A549 treated with Hydrocortisone at 1 μM for 4 hours (cell line): ENCODE measurements at places on chromosomes 7 and 10. TPM values are rescaled to one million over a fixed set of nuclear protein-coding genes. Genes with fewer than 3 reads are reported as not detected.

The TAF5 gene
- total RNA-seq, result 2.2 to 3.1 TPM (median 2.9 TPM) in 5 replicates

The ACHE gene
- 2.4 to 3.2 TPM (median 3.0 TPM) in 5 replicates for total RNA-seq

The SPAM1 gene
- total RNA-seq, result not detected in 5 replicates

The MGAM2 gene
- total RNA-seq, result 0.01 TPM in 2 of 5 replicates, not detected in the others

The AKR1C4 gene
- total RNA-seq, result 0.10 to 0.32 TPM (median 0.30 TPM) in 5 replicates

The SORCS3 gene
- not detected in 5 replicates for total RNA-seq

The ZNF239 gene
- total RNA-seq, result 1.7 to 2.7 TPM (median 2.4 TPM) in 5 replicates

The SLC26A3 gene
- total RNA-seq, result not detected in 5 replicates

The DPP6 gene
- not detected in 5 replicates for total RNA-seq

The UPK3BL1 gene
- total RNA-seq, result 10.5 to 16.8 TPM (median 13.0 TPM) in 5 replicates

The PPP1R17 gene
- total RNA-seq, result not detected in 5 replicates

The UTF1 gene
- total RNA-seq, result 0.10 TPM in 1 of 5 replicates, not detected in the others

The ARHGEF35 gene
- total RNA-seq, result 0.37 to 0.68 TPM (median 0.39 TPM) in 5 replicates

The OR6B1 gene
- not detected in 5 replicates for total RNA-seq

The GIMAP4 gene
- total RNA-seq, result not detected in 5 replicates

The CLEC5A gene
- total RNA-seq, result not detected in 5 replicates

The CALN1 gene
- not detected in 5 replicates for total RNA-seq

The COL13A1 gene
- total RNA-seq, result 0.14 to 0.30 TPM (median 0.25 TPM) in 5 replicates

The MYO1G gene
- 0.16 to 0.25 TPM (median 0.21 TPM) in 5 replicates for total RNA-seq

The CYP26C1 gene
- not detected in 5 replicates for total RNA-seq

The PRSS58 gene
- total RNA-seq, result not detected in 5 replicates

The IL6 gene
- total RNA-seq, result 0.80 to 1.9 TPM (median 1.1 TPM) in 5 replicates

The PITX3 gene
- 0.63 to 1.4 TPM (median 1.2 TPM) in 5 replicates for total RNA-seq
